Activated naive CD4-positive, alpha-beta T cell treated with anti-CD3 and anti-CD28 coated beads for 36 hours (primary cell): ENCODE measurements at places on chromosomes 2 and 18. TPM values are rescaled to one million over a fixed set of nuclear protein-coding genes. Genes with fewer than 3 reads are reported as not detected.

- no peak for DNase-seq
These were observed 31.4 kb downstream of the AFG3L2 start for GRCh38 chr18:12345491-12346239.

- DNase-seq, result no peak
These were observed 167.3 kb downstream of the DOK6 start for GRCh38 chr18:69567813-69568488.

- no peak for DNase-seq
These were observed 74.2 kb upstream of the SERTAD2 start for GRCh38 chr2:64727843-64728463.

Gene PFN4
- 0.32 TPM for total RNA-seq

GRCh38 chr2:191582355-191582754, 95.6 kb upstream of the NABP1 start:
- no peak for DNase-seq

DNA sequence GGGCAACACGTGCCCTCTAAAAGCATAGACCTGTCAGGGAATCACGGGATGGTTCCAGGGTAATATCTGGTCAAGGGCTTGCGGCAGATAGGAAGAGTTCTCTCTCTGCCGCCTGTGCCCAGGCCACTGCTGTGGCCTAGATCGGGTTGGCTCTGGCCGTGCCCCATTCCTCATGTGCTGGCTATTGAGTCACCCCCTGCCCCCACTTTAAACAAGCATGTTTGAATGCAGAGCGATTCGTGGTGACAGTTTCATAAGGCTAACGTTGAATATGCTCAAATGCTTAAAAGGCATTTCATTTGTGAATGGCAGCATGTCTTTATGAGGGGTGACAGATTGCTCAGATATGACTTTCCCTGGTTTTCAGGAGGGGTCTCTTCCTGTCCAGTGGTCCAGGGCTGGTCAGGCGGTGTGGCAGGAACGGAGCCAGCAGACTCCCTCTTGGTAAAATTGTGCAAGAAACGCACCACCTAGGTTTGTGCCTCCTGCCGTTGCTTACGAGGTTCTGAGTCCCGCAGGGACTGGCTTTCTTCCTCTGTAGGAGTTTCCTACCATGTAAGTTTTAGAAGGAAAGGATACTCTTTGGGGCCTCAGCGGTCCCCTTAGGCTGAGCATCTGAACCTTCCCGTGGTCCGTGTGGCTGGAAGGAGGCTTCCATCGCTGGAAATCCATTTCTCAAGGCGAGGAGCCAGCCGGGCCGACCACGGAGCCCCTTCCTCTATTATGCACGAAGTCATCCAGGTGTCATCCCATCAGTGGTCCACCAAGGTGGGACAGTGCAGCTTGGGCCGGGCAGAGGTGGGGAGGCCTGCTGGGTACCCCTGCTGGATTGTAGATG, 50.2 kb downstream of the AGAP1 start:
- no peak for DNase-seq

- DNase-seq, result no peak
These were observed 26.2 kb downstream of the ANKAR start for GRCh38 chr2:189700681-189701080.

GRCh38 chr2:103902347-103902746, 951.6 kb upstream of the POU3F3 start:
- no peak for DNase-seq

DNA sequence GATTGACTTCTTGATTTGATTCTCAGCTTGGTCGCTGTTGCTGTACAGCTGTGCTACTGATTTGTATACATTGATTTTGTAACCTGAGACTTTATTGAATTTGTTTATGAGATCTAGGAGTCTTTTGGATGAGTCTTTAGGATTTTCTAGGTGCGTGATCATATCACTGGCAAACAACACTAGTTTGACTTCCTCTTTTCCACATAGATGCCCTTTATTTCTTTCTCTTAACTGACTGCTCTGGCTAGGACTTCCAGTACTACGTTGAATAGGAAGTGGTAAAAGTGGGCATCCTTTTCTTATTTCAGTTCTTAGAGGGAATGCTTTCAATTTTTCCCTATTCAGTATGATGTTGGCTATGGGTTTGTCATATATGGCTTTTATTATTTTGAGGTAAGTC, 101.3 kb downstream of the OSBPL1A start:
- DNase-seq, result no peak

GRCh38 chr18:78922856-78923255, 56.8 kb upstream of the SALL3 start:
- DNase-seq, result no peak
